ENCODE measurements at places on chromosomes 3 and 15.
A peak's percentile ranks its signal among the peaks of the same experiment; 100 is the strongest.

- no peak for DNase-seq
Measured at GRCh38 chr15:42688301-42688700, 48.6 kb downstream of the CDAN1 start.

DNA sequence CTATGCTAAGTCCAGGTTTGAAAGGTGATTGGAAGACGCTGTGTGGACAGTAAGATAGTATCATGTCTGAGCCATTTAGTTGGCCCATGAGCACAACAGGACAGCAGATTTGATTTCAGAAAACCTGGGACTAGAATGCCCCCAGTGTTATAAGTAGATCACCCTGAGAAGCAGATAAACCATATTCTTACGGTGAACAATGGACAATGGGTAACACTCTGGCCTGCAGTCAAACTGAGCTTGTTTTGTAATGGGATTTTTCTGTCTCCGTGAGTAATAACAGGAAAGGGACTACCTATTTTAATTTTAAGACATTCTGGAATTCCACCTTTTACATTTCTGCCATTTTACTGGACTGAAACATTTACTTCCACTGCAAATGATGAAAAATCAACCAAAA lies 71.5 kb downstream of the LDHAL6B start:
- no peak for DNase-seq

GRCh38 chr3:147462856-147463255 lies 53.7 kb downstream of the ZIC1 start:
- DNase-seq: no peak

DNA sequence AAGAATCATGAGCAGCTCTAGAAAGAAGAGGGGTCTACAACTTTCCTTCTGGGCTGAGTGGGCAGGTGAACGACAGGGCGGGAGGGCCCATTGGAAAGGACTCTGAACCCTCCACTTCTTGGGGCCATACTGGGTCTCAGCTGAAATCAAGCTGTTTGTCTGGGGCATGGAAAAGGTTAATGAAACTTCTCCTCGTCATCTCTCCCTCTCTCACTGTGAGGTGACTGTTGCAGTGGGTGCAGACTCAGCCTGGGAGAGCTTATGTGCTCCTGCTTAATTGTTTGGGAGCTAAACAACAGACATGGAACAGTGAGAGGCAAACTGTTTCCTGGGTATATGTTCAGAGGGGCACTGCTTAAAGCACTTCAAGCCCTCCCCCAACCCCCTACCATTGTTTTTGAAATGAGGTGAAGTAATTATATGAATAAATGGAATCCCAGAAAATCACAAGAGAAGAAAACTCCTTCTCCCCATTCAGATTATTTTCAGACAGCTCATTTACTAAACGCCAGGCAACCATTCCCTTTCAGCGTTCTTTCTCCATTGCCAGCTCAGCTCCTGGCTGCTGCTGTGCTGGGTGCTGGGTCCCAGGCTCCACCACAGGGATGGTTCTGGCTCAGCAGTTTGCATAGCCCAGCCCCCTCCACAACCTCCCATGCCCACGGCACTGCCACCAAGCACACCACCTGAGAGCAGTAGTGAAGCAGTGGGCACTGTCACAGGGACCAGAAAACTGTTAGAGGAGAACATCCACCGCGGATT lies 444.9 kb upstream of the TBL1XR1 start:
- DNase-seq: no peak

GRCh38 chr3:129233538-129233937 lies 15.9 kb upstream of the COPG1 start:
- peak; percentile 76 for DNase-seq

- no peak for DNase-seq
Measured at GRCh38 chr3:45612918-45613602, 18.5 kb downstream of the LIMD1 start.

DNA sequence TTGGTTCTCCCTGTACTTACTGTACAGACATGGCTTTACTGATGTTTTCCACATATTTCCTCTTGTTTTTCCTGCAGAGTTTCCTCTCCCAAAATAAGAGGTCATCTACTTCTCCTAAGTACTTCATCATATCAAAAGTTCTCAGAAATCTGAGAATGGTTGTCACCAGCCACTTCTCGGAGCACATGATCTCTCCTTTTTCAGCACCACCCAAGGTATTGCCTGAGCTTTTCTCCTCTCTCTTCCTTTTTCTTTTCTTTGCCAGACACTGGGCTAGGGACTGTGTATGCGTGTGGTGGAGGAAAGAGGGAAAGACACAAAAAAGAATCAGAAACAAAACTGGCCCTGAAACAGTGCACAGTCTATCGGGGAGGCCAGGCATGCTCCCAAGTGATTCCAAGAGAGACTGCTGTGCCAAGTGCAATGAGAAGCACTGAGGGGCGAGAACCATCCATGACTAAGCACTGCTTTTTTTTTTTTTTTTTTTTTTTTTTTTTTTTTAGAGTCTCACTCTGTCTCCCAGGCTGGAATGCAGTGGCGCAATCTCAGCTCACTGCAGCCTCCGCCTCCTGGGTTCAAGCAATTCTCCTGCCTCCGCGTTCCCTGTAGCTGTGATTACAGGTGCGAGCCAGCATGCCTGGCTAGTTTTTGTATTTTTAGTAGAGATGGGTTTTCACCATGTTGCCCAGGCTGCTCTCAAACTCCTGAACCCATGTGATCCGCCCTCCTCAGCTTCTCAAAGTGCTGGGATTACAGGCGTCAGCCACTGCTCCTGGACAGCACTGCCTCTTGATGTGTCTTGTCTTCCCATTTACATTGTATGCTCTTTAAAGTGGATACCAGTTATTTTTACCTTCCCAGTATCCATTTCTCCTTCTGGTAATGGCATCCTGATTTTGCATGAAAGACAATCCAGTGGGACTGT lies 194.0 kb upstream of the FEZF2 start:
- no peak for DNase-seq

DNA sequence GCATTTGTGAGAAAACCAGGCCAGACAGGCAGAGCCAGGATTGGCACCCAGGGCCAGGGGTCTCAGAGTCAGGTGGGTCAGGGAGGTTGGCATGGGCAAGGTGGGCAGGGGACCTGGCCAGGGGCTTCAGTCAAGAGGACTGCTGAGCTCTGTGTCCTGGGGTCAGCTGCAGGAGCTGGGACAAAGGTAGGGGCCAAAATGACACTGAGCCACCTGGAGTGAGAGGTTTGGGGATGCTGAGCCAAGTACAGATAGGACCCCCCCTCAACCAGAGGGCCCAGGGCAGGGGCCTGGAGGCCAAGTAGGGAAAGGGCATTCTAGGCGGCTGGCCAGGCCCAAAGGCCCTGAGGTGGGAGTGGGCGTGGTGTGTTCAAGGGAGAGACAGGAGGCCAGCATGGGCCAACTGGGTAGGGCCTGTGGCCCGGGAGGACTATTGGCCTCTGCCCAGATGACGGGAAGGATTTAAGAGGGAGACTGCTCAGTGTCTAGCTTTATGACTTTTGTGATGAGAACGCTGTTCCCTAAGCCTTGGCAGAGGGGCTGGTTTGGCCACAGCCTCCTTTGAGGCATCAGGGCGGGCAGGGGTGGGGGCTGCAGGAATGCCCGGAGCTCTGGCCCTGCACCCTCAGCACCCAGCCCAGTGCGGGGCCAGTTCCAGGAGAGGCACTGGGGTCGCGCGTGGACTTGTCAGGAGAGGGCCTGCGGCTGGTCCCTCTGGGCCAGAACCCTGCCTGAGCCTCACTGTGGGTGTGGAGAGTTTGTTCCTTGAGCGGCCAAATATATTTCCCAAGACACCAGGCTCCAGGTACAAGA lies 3.1 kb downstream of the CFAP100 start:
- DNase-seq: no peak

DNA sequence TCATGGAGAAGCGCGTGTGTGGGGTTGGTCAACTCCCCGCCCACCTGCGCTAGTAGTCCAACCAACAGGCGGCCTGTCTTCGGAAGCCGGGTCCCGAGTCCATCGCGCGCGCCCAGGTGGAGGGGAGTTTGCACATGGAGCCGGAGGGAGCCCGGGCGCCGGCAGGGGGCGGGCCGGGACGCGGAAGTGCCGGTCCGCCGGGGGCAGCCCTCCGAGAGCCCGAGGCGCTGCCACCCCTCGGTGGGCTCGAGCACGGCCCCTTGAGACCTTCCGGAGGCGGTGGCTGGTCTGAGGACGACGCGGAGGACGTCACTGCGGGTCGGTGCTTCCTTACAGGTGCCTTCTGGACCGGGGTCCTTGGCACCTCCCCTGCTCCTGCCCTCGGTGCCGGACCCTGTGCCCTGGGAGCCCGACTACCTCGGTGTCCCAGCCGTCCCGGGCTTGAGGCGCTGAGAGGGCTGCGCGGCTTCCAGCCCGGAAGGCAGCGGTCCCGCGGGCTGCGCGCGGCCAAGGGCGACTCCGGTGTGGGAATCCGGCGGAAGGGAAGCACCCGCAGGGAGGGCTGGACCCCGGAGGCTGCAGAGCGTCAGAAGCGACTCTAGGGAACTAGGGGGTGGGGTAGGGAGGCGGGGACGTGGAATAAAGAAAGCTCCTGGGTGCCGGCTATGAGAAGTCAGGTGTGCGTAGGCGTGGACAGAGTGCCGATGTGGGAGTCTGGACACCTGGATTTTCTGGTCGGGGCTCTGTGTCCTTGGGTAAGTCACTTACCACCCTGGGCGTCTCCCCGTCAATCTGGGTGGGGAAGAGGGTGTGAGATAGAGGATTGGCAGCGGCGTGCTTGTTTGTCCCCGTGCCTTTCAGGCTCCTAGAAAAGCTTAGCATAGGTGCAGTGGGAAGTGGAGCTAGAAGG lies 212.3 kb downstream of the FGF12 start:
- DNase-seq: no peak

DNA sequence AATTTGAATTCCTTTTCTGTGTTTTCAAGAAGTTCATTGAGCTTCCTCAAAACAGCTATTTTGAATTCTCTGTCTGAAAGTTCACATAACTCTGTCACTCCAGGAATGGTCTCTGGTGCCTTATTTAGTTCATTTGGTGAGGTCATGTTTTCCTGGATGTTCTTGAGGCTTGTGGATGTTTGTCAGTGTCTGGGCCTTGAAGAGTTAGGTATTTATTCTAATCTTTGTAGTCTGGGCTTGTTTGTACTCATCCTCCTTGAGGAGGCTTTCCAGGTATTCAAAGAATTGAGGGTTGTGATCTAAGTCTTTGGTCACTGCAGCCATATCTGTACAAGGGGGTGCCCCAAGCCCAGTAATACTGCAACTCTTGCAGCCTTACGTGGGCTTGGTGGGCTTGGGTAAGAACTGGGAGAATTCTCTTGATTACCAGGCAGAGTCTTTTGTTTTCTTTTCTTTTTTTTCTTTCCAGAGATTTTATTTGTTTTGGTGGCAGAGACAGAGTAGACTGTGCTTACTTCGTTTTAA lies 19.3 kb upstream of the CCNDBP1 start:
- DNase-seq: no peak

DNA sequence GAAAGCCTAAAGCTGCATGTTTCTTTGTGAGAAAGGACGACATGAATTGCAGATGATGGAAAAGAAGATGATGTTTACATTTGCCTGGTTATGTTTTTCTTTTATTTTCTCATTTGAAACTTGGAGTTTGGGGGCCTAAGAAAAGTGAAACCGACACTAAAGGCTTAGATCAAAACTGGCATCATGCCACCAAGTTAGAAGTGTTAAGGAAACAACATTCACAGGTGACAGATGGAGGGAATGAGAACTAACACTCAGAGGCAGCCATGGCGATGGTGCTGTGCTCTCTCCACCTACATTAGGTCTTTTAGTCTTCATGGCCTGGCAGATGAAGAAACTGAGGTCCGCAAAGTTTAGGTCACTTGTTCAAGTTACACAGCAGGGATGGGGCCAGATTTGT lies 923.6 kb downstream of the TUSC7 start:
- DNase-seq: no peak

GRCh38 chr3:42705058-42705767 lies 2.6 kb upstream of the HHATL start:
- DNase-seq: no peak

- no peak for DNase-seq
Measured at GRCh38 chr3:55512571-55513343, 25.7 kb upstream of the WNT5A start.

DNA sequence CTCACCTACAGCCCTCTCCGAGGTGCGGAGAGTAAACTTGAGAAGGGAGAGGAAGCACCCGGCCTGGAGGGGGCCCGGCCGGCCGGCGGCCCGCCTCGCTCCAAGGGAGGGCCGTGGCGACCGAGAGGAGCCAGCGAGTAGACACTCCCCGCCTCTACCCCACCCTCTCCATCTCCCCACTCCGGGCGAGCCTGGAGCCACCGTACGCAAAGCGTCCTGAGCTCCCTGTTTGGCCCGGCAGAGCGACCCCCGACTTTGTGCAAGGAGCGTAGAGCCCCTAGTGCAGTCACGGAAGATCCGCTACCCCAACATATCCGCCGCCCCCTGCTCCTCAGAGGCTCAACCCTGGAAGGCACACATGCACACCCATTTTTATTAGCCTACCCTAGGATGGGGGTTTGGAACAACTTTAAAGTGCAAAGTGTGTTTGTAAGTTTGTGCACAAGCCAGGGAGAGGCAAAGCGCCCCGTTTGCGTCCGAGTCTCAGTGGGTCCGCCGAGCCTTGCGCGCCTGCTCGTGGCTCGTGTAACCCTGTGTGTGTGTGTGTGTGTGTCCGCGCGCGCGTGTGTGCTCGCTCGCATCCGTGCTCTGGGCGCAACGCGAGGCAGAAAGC lies 508 bp upstream of the SMAD6 start:
- peak; percentile 84 for DNase-seq

DNA sequence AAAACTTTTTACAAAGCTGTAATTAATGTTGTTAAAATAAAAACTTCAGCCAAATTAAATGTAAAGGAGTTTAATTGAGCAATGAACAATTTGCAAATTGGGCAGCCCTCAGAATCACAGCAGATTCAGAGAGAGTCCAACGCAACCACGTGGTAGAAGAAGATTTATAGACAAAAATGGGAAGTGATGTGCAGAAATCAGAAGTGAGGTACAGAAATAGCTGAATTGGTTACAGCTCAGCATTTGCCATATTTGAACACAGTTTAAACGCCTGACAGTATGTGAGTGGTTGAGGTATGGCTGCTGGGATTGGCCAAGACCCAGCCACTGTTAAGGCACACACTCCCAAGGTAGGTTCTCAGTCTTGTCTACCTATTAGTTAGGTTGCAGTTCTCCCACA lies 14.4 kb upstream of the PLA2G4D start:
- peak; percentile 12 for DNase-seq

DNA sequence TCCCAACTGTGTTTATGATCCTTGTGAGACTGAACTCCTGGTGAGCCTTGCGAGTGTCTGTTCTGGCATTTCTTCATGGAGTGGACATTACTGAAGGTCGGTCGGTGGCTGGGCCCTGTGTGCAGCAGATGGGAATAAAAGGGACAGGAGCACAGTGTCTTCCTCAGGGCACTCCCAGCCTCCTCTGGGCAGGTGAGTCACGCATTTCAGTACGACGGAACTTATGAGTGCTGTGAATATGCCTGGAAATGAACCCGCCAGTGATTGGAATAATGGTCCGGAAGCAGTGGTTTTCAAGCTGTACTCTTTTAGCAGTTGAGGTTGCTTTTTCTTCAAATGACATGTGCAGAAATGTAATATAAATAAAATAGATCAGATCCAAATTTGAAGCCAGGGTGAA lies 55.1 kb downstream of the LARS2 start:
- DNase-seq: no peak

DNA sequence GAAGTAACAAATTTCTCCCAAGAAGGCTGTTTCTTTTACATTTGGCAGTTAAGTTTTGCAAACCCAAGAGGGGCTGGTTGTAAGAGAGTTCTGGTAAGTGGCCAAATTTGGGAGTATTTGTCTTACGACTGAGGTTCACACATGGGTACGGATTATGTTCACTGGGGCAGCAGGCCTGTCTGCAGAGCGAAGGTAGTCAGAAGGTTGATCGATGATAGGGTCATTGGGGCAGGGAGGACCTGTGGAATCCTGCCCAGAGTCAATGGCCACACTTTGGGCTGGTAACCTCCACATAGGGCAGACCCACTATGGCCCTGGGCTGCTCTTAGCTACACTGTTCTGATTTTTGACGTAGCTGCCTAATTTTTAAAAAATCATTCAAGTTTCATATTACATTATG lies 368.6 kb downstream of the EPHB1 start:
- DNase-seq: no peak
